ENCODE measurements at places on chromosomes 16 and 17.

GRCh38 chr17:41992576-41992975 lies 24.7 kb downstream of the DNAJC7 start:
- DNase-seq, result no peak

GRCh38 chr17:28879886-28880571 lies 17.5 kb downstream of the FLOT2 start:
- DNase-seq, result no peak

DNA sequence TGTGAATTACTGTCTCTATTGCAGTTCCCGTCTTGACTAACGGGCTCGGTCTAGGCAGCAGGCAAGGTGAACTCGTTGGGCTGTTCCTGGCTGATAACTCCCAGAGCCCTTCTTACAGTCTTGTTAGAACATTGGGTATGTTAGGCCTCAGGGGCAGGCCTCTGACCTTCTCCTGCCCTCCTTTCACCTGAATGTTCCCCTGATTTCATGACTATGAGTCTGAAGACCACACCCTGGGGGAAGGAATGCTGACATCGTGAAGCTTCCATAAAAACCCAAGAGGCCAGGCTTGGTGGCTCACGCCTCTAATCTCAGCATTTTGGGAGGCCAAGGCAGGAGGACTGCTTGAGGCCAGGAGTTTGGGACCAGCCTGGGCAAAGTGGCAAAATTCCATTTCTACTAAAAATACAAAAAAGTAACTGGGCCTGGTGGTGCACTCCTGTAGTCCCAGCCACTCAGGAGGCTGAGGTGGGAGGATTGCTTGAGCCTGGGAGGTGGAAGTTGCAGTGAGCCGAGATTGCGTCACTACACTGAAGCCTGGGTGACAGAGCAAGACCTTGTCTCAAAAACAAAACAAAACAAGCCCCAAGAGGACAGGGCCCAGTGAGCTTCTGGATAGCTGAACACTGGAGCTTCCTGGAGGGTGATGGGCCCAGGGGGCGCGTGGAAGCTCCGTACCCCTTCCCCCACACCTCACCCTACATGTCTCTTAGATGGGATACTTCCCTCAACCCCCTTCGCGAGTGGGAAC lies 47.8 kb upstream of the FBXO47 start:
- DNase-seq, result no peak

GRCh38 chr16:6548507-6548906 lies 784.1 kb upstream of the RBFOX1 start:
- no peak for DNase-seq

DNA sequence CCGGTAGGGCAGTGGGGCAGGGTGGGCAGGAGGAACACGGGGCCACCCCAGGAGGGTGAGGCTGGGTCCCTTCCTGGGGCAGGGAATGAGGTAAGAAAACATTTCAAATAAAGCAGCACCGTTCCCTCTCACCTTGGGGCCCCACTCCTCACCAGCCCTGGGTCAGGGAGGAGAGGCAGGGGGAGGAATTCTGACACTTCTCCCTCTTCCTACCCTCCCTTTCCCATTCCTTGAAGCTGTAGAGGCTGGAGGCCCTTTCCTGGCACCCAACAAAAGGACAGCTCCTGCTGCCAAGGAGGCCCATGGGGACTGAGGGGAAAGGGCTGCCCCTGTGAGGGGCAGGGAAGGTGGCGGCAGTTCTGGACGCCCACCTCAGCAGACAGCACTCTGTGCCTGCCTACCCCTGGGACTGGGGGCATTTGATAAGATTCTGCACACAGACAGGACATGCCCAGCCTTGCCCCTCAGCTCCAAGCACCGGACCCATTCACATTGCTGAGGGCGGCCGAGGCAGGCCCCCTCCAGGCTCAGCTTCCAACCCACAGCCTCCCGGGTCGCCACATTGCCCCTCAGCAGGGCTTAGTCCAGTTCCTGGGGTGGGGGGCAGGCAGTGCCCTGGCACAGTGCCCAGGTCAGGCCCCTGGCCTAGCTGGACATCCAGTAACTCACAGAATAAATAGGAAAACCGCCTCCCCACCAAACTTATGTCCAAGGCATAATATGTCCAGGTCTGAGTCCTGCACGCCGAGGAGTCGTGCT lies 6.2 kb downstream of the ATXN7L3 start:
- DNase-seq, result no peak

- no peak for DNase-seq
Observed at GRCh38 chr17:76951375-76951905, 83.2 kb downstream of the MGAT5B start.

DNA sequence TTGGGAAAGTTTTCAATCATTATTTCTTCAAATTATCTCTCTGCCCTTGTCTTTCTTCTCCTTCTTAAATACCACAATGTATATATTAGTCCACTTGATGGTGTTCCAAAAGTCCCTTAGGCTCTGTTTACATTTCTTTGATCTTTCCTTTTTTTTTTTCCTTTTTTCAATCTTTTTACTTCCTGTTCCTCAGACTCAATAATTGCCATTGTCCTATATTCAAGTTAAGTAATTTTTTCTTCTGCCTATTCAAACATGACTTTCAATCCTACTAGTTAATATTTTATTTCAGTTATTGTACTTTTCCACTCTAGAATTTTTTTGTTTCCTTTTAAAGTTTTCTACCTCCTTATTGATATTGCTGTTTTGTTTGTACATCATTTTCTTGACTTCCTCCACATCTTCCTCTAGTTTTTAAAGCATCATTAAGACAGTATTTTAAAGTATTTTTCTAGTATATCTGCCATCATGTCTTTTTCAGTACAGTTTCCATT lies 15.8 kb upstream of the UQCRC2 start:
- no peak for DNase-seq

DNA sequence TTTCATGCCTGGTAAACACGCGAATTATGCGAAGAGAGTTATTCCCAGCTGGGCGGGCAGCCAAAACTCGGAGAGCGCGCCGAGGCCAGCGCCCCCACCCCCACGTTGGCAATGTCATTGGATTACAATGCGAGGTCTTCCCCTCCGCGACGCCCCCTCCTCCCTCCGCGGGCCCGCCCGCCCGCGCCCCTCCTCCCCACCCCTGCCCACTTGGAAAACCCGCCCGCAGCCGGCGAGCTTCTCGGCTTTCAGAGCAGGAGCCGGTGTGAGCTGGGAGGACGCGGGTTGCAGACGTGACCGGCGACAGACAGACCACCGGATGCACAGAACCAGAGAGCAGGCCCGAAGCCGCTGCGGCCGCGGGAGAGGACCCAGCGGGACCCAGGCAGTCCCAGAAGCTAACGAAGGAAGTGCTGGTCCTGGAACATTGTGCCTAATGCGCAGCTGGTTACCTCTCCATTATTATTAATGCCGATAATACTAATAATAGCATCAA lies 4.0 kb downstream of the NOG start:
- no peak for DNase-seq

DNA sequence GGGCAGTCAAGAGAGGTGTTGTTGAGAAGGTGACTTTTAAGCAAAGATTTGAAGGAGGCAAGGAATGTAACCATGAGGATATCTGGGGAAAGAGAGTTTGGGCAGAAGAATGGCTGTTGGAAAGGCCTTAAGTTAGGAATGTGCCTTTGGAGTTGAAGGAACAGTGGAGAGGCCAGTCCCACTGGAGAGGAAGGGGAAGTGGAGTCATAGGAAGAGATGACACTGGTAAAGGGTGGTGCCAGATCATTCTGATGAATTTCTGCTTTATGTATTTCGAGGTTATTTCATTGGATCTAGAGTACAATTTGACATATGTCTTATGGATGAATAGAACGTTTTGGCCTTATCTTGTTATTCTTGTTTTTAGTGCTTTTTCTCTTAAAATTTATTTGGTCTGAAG lies 93.5 kb downstream of the WWP2 start:
- no peak for DNase-seq

DNA sequence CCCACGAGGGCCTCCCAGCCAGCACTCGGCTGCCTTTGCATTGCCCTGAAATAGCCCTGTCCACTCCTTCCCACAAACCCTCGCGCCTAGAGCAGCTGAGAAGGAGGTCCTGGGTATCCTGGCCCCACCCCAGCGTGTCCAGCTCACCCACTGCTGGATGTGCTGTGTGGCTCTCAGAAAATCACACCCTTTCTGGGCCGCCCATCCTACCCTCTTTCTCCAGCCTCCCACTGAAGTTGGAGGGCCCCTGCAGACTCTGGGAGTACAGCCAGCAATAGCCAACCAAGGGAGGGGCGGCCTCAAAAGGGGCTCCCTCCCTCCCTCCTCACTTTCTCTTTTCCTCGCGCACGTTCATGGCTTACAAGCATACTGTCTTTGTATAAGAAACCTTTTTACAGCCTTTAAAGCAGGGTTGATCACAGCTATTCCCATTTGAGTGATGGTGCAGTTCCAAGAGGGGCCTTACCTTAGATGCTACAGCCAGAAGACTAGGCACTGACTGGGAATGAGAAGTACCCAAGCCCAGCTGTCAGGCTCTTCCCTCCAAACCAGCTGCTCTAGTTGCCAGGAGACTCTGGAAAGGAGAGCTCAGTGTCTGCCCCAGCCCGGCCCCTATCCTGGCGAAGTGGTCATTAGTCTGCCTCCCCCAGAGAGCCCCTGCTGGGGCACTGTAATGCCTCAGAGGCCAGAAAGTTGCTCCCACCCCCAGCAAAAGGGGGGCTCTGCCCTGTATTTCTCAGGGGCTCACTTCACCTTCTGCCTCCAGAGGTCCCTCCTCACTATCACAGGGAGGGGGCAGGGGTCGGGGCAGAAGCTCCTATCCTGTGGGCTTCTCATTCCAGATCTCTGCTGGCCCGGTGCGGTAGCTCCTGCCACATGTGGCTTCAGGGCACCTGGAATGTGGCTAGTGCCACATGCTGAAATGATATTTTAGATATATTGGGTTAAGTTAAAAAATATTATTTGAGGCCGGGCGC lies 38.1 kb downstream of the DCAKD start:
- no peak for DNase-seq

GRCh38 chr17:31736855-31737625 lies 122.0 kb downstream of the COPRS start:
- DNase-seq, result no peak

- no peak for DNase-seq
Observed at GRCh38 chr16:2364638-2365210, 24.2 kb upstream of the ABCA3 start.

DNA sequence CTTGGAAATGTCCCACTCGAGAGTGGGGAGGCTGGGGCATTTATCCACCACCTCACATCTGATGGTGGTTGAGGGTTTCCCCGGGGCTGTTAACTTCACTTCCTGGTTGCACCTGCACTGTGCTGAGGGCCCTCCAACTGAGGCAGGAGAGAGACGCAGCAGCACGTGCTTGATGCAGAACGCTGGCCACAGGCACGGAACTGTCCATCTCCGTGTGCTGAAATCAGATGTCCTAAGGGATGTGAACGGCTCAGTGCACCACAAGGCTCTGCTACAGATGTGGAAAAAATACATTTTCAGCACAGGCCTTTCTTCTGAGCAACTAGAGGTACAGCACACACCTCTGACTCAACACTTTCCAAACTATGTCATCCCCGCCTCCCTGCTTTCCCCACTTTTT lies 114.8 kb upstream of the C16orf82 start:
- DNase-seq, result no peak

DNA sequence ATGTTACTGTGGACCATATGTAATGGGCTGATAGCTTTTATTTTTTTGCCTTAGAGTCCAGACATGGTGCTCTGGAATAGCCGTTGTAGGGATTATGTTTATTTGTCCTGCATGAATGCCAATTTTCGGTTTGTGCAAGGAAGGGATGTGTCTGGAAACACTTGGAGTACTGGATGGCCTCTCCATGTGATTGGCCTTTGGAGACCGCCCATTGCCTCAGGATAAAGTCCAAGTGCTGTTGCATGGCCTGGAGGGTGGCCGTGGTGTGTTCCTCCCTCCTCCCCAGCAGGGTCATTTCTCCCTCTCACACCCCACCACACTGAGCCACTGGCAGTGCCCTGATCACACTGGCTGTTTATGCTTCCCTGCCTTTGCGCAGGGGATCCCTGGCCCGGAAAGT lies 93.9 kb downstream of the MSI2 start:
- DNase-seq, result no peak

DNA sequence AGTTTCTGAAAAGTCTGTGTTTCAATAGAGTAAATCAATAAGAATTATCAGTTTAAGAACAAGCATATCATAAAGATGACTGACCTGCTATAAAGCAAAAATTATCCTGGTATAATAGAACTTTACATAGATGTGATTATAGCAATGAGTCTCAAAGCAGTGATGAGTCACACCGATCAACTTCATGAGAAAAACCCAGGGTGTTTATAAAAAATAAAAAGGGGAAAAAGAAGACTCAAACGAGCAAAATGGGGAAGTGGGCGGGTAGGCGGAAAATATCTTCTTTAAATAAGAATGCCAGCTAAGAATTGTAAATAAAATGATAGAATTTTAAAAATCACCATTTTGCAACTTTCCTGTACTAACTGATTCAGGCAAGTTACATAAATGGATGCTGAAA lies 46.8 kb downstream of the BRIP1 start:
- no peak for DNase-seq

DNA sequence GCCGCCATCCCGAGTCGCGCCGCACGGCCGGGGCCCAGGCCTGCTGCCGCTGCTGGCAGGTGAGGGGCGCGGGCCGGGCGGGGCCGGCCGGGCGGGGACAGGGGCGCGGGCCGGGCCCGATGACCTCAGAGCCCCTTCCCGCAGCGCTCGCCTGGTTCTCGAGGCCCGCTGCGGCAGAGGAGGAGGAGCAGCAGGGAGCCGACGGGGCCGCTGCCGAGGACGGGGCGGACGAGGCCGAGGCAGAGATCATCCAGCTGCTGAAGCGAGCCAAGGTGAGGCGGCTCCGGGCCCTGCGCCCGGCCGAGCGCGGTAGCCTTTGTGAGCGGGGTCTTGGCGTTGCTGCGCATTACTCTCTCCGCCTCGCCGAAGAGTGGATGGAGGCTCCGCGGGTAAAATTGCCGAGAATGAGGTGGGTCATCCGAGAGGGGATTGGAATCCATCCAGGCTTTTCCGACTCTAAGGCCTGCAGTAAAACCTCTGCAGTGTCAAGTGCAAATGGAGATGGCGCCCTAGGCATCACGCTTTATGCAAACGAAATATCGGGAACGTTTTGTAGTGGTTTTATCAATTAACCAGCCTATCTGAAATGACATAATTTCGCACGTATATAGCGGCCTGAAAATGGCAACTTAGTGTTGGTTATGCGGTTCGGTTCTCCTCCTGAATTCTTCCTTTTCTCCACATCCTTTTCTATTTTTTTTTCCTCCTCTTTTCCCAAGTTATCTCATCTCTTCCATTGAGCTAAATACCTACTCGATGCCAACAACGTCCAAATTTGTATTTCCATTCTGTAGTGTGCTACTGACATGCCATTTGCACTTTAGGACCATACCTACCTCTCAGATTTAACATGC lies 577 bp downstream of the TTC19 start:
- DNase-seq, result no peak

- no peak for DNase-seq
Observed at GRCh38 chr16:70730944-70731343, 45.1 kb upstream of the MTSS2 start.

DNA sequence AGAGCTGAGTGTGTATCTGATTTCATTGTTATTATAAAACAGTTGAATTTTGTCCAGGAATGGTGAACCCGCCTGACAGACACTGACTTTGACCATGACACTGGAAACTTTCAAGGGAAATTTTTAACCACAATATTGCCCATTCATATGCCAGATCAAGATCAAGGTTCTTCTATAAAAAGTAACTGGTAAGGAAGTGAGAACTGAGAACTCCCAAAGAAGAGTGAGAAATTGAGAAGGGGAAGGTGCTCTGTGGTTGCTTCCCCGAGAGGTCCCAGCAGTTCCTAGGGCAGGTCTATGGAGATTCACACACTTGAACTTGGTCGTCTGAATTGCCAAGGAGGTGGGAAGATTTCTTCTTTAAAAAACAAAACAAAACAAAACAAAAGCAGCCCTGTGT lies 27.3 kb downstream of the SLC6A4 start:
- no peak for DNase-seq
